T follicular helper cell (primary cell): ENCODE measurements at places on chromosomes 11 and 22.

DNA sequence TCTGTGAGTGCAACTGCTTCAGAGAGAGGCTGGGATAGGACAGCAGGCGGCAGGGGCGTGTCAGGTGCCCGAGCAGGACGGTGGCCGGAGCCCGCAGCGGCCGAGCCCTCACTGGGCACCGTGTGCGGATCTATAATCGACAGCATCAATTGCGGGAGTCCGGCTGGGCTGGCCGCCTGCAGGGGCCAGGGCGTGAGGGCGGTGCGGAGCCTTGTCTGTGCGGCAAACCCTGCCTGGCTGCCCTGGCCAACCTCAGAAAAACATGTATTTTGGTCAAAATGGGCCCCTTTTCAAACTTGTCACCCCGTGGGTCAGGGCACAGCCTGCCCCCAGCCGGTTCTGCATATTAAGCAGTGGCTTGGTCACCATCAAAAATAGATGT lies 91.3 kb upstream of the KCNQ1OT1 start:
- no peak for DNase-seq

- no peak for DNase-seq
Observed at GRCh38 chr11:70183032-70183431, 20.1 kb upstream of the FADD start.

- no peak for DNase-seq
Observed at GRCh38 chr11:14320020-14320419, 39.0 kb downstream of the RRAS2 start.

DNA sequence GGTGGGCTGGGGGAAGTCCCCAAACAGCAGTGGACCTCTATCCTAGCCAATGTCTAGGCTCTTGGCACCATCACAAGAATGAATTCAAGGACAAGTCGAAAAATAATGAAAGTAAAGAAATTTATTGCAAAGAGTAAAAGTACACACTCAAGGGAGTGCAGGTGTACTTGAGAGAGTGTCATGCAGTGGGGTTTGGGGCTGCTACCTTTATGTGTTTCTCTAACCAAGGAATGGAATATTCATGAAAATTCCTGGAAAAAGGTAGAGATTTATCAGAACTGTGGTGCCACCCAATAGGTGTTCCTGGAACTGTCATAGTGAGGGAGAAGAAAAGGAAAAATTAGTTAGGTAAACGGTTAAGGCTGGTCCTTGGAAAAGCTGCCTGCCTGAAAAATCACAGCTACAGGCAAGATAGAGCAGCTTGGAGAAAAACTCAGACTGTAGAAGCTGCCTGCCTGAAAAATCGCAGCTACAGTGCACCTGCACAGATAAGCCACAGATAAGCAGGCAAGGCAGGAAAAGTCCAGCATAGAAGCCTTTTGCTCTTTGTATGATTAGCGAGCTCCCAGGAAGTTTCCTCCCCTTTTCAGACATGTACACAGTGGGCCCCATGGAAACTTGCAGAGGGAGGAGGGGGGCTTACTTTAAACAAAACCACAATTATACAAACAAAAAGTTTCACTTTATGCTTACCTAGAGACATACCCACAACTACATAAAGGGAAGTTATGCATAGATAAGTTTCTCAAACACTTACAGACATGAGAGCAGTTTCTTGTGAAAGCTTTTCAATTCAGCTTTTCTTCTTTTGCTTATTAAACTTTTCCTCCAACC lies 71.4 kb upstream of the B3GNT6 start:
- DNase-seq, result no peak
